NCI-H69 (cell line): ENCODE measurements at places on chromosomes 1 and 21.

DNA sequence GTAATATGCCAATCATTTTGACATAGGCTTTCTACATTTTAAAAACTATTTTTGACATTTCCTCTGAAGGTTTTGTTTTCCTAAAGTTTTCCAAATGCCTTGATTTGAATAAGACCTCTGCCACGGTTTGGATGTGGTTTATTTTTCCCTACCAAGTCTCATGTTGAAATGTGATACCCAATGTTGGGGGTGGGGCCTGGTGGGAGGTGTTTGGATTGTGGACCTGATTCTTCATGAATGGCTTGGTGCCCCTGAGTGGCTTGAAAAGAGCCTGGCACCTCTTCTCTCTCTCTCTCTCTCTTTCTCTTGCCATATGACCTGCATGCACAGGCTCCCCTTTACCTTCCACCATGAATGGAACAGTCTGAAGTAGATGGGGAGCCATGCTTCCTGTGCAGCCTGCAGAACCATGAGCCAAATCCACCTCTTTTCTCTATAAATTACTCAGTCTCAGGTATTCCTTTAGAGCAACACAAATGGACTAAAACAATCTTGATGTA, 14.8 kb downstream of the MMEL1 start:
- DNase-seq, result no peak

- peak; percentile 22 for DNase-seq
Observed at GRCh38 chr1:168794057-168794456, 65.1 kb upstream of the DPT start.

GRCh38 chr1:229953736-229954326, 113.2 kb upstream of the GALNT2 start:
- DNase-seq, result no peak

- peak; percentile 82 for DNase-seq
Observed at GRCh38 chr1:67766141-67766978, 66.9 kb downstream of the GNG12 start.

- peak; percentile 34 for DNase-seq
Observed at GRCh38 chr1:51926171-51926812, 47.8 kb upstream of the NRDC start.

DNA sequence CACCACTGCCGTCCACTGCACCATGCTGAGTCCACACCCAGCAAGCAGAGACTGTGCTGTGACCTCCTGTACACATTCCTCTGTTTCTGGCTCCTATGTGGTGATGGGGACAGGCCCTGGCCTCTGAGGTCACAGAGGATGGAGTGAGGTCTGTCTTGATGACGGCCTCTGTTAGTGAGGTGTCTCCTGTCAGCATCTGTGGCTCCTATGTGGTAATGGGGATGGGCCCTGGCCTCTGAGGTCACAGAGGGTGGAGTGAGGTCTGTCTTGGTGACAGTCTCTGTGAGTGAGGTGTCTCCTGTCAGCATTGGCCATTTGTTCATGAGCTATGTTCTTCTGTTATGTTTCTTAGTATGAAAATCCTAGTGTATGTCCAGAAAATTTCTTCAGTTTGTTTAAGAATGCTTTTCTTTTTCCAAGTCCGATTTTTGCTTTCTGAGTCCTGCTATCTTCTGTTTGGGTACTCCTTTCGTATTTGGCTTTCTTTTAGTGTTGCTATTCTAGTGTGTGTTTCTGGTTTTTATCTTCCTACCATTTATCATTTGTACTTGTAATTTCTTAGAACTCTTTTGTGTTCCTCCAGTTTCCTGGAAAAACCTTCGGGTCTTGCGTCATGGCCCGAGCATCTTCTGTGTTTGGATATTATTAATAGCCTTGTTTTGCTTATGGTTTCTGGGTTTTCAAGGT, 13.4 kb downstream of the SNAP47 start:
- DNase-seq, result no peak

DNA sequence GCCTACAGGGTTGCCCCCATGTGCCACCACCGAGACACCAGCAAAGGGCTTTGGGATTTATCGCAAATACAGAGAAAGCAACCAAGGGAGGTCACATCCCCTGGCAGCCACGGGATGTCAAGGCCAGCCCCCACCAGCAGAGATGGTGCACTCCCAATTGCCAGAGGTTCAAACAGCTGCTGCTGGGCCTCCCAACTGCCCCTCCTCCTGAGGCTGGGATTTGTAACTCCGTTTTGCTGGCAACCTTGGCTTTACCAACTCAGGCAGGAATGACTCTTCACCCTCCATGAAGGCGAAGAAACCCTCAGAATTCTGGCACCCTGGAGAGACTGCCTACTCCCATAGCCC, 11.6 kb downstream of the TMEM53 start:
- DNase-seq, result no peak

- DNase-seq, result peak; percentile 52
Observed at GRCh38 chr1:202643397-202644218, 66.6 kb downstream of the SYT2 start.

GRCh38 chr1:35475356-35475755, 81.8 kb downstream of the KIAA0319L start:
- no peak for DNase-seq

DNA sequence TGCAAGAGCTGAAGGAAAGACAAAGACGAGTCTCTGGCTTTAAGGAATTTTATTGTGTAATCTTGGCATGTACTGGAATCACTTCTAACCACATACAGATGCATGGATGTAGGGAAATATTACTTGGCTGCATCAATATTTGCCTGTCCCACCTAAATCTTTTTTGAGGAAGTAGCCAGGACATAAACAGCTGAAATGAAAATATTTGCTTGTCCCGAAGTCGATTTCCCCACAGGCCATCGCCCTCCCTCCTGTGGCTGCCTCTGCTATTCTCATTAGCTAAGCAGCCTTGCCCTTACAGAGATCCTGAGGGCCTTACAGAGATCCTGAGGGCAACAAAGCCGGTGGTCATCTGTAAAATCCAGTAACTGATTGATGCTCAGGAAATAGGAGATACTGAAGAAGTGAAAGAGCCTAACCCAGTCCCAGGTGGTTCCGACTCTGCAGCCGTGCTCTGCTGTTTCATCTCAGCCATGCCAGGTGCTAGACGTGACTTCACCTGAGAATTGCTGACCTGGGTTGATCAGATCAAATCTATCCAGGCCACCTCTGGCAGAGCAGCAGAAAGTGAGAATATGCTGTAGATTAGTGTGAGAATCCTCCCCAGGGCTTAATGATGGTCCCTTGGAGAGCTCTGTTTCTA, 25.5 kb downstream of the MAN1C1 start:
- DNase-seq, result no peak

- peak; percentile 95 for DNase-seq
Observed at GRCh38 chr1:202046227-202046626, 35.8 kb downstream of the ELF3 start.

DNA sequence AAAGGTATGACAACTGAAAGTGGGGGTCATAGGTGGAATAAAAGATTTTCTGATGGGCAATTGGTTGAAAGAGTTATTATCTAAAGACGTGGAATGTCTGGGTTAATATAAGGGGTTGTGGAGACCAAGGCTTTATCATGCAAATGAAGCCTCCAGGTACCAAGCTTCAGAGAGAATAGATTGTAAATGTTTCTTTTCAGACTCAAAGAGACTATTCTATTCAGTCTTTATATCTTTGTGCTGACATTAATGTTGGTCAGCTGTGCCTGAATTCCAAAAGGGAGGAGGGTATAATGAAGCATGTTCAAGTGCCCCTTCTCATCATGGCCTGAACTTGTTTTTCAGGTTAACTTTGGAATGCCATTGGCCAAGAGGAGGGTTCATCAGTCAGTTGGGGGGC, 145.3 kb downstream of the SETD4 start:
- no peak for DNase-seq

GRCh38 chr1:218499011-218499691, 154.0 kb downstream of the TGFB2 start:
- DNase-seq, result peak; percentile 46

DNA sequence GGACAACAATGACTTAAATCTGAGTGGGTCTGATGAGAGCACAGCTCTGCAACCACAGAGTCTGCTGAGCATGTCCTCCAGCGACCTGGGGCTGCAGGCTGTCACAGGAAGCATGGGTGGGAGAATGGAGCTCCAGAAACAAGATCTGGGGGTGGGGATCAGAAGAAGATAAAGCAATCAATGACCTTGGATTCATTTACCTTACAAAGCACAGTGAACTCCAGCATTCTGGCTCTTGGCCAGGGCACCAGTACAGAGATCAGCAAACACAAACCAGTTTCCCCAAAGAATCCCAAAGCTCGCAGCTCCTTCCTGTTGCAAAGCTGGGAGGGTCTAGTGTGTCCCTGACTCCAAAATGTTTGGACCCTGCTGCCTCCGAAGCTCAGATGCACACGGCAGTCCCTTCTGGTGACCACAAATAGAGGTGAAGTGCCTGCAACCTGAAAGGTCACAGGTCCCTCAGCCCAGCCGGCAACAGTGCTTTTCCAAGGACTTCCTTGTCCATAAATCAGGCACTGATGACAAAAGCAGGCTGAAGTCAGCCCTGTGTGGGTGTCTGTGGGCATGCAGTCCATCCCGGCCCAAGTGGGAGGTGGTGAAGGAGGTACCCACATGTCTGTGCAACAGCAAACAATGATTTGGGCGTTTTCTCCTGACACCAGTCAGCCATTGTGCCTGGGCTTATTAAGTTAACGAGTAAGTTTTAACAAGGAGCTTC, 76.1 kb downstream of the SH3BGR start:
- peak; percentile 54 for DNase-seq

- peak; percentile 56 for DNase-seq
Observed at GRCh38 chr1:64072089-64072793, 131.2 kb upstream of the UBE2U start.

DNA sequence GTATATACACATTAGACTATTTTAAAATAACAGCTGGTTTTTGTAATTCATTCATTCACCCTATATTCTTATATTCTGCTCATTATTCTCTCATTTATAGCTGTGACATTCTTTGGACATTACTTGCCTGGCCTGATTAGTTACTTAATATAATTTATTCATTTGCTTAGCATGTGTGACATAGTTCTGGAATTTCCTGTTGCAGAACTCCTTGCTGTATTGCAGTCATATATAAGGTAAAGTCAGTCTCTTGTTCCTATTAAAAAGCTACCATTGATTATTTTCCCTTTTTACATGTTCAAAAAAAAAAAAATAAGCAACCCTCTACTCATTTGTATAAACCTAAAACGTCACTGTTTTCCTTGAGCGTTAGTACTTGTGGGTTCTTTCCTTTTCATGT, 23.9 kb downstream of the GNAT2 start:
- DNase-seq, result no peak

DNA sequence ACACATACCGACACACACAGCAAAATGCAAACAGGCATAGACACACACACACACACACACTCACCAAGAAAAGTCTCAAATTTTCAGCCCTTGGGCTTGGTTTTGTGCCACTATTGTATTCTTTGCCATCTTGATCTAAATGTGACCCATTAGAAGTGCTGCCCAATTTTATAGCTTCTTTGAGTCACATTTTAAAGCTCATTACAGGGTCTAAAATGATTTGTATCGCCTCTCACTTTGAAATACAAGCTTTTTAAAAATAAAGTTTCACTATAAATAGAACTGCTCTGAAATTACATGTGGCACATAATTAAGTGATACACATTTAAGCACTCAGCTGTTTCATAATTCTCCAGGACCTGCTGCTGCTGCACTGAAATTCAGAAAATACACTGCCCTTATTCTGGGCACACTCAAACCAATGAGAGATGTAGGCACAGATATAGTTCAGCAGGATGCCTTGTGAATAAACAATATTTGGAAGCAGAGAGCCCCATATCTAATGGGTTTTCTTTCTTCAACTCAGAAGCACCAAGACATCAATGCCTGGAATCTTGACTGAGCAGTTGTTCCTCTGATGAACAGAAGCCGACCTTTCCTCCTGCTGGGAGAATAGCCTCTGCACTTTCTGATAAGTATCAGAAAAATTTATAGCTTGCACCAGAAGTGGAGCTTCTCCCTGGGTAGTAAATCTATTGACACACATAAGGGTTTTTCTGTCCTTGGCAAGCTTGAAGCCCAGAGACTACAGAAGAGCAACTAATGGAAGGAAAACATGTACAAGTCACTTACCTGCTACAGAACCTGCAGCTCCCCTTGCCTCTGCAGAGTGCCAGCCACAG, 37.0 kb upstream of the PLPPR4 start:
- DNase-seq, result no peak

- DNase-seq, result no peak
Observed at GRCh38 chr1:223135176-223135942, 7.7 kb downstream of the TLR5 start.

DNA sequence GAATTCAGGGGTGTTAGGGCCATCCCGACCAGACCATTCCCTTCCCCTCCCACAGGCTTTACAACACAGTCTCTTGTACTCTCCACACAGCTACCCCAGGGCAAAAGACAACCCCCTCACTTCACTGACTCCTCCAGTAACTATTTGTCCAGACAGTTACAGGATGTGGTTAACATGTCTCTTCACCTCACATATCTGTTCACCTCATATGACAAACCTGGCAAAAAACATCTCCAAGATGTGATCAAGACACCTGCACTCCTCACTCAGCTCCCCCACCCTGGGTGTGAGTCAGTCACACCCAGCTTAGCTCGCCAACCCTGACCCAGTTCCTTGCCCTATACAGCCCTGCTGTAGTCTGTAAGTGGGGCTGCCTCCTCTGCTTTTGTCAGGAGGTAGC, 490.5 kb upstream of the CHRM3 start:
- no peak for DNase-seq

DNA sequence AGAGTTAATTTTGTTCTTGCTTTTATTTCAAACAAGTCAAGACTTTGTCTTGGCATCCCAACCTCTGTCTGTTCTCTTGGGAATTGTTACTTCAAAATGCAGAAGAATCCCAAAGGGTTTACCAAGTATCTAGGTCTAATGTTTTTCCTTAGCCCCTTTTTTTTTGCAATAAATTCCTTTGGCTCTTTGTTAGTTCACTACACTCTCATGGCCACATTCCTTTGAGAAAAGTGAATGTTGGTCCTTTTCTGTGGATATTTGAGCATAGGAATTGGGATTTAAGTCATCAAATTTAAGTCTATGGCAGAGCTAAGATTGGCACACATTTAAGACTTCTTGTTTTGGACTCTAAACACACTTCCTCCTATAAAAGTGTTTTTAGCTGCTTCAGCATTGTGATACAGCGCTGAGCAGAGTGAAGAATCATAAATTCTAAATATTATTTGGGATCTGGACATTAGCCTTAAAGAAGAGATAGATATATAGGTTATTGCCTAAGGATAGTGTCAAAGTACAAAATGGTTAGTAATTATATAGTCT, 1.9 kb downstream of the BTF3L4 start:
- no peak for DNase-seq

DNA sequence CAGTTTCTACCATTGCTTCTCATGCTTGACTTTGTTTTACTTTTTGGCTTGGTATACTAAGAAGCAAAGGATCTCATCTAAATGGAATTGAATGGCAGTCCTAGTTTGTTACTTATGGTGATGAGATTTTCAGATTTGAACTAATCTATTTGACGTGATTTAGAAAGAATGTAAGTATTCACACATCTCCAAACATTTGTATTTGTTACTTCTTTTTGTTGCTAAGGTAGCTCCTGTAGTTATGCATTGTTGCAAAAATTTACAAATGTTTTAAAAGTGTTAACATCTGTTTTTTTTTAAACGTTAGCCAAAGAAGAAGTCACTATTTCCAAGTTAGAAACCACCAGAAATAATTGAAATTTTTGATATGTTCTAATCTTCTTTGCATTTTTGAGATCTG, 222.5 kb downstream of the RPS6KC1 start:
- DNase-seq, result no peak

- no peak for DNase-seq
Observed at GRCh38 chr1:161311595-161312181, 1.9 kb upstream of the MPZ start.

GRCh38 chr1:79663916-79664315, 657.4 kb upstream of the ADGRL4 start:
- no peak for DNase-seq

- DNase-seq, result no peak
Observed at GRCh38 chr1:230210981-230211336, 143.9 kb downstream of the GALNT2 start.

- DNase-seq, result no peak
Observed at GRCh38 chr1:87712261-87713010, 383.8 kb downstream of the LMO4 start.
